T1000 (cell line): ENCODE measurements at places on chromosomes 16 and 17.

GRCh38 chr17:8470447-8471047, 34.9 kb downstream of the NDEL1 start:
- no peak for DNase-seq

GRCh38 chr17:51132964-51133319, 12.3 kb upstream of the SPAG9 start:
- no peak for DNase-seq

GRCh38 chr16:75229172-75230031, 10.6 kb downstream of the CTRB1 start:
- DNase-seq: no peak

DNA sequence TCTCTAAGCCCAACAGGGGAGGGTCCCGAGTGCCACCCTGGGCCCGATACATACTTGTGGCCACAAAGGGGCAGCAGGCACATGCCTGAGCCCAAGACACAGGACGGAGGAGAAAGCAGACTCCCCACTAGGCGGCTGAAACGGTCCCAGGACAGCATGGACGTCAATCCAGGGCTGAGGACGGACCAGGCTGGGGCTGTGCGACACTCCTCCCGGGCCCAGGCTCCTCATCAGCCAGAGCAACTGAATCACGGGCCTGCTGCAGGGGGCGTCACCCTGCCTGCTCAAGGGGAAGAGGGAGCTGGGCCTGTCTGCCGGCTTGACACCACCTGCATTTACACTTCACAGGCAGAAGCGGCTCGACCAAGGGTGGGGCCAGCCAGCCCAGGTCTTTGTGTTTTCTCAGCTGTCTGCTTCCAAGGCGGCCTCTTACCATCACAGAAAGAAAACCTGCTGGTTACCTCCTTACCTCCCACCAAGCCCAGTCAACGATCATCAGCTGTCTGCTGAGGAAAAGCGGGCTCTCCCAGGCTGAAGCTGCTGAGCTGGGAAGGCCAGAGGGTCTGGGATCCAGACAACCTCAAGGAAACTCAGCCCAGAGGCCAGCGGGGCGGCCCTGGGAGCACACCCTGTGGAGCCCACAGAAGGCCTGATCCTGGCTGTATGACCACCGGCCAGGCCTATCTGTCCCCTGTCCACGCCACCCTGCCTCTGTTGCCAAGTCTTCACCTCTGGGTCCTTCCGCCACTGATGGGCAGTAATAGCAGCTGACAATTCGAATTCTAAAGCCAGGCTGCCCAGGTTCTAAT, 26.4 kb downstream of the KIFC3 start:
- DNase-seq: no peak

DNA sequence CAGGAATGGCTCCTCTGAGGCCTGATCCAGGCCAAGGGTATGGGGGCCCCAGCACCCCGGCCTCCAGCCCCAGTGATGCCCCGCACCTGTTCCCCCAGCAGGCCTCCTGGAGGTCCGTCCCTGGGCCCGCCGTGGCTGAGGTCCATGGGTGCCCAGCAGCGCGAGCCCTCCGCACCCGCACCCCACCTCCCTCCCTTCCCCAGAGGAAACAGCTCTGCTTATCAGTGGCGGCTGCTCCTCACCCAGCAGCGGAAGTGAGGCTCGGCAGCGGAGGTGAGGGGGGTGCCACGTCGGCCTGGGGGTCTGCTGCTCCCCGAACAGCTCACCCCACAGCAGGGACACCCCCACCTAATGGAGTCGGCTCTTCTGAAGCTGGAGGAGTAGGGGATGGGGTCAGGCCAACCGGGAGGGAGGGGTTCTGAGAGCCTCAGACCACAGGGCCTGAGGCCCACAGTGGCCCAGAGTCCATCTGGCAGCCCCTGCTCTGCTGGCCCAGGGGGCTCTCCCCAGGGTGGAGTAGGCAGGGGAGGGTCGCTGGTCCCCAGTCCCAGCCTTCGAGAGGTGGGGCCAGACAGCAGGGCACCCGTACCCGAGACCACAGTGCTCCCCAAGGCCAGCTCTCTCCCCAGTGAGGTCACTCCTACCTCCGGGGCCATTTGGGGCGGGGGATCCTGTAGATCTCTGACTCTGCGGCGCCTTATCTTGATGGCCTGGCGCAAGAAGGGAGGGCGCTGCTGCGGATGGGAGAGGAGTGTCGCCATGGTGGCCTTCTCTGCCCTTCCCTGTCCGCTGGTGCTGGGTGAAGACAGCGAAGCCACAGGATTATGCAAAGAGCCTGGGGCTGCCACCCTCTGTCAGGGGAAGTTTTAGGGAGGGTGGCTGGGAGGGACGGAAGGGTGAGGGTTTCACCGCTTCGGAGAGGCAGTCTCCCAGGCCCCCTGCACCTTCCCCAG, at the start of gene UNC13D:
TSS of gene UNC13D (minus strand) at position 828 of the 953 bp plus-strand sequence. CDS start at position 761, 67 bp downstream.
- DNase-seq: no peak

GRCh38 chr16:71255721-71256120, 25.2 kb upstream of the HYDIN start:
- no peak for DNase-seq

- DNase-seq: no peak
Measured at GRCh38 chr16:80527297-80527696, 13.5 kb upstream of the DYNLRB2 start.

GRCh38 chr16:22933173-22933572, 119.2 kb downstream of the HS3ST2 start:
- DNase-seq: no peak

DNA sequence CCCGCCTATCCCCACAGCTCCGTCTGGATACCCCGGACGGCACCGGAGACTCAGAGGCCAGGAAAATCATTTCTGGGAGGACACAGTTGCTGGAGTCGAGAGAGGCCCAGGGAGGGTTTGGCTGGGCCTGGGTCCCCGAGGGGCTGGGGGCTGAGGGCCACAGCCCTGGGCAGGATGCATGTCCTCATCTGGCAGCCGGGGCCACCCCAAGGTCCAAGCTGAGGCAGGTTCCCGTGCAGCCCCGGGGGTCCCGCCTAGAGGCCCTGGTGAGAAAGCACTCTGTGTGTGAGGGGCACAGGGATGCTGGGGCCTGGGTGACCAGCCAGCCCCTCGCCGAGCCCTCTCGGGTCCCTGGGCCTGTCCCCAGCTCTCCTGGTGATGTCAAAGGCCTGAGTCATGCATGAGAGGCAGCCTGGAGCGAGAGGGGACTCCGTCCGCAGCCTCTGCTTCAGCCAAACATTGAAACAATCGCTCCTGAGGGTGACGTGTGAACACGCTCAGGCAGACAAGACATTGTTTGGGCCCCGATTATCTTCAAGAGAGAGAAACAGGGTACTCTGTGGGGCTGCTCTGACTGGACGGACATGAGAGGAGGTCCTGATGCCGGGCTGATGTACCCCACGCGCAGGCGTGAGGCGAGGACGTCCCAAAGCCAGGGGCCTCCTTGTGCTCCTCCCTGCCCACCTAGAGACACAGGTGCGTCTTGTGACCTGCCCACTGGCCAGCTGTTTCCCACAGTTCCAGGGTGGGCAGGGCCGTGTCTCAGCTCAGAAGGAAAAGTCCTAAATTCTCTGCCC, 25.8 kb upstream of the C1QTNF8 start:
- no peak for DNase-seq

GRCh38 chr17:66978514-66979061, 14.1 kb downstream of the CACNG4 start:
- no peak for DNase-seq

DNA sequence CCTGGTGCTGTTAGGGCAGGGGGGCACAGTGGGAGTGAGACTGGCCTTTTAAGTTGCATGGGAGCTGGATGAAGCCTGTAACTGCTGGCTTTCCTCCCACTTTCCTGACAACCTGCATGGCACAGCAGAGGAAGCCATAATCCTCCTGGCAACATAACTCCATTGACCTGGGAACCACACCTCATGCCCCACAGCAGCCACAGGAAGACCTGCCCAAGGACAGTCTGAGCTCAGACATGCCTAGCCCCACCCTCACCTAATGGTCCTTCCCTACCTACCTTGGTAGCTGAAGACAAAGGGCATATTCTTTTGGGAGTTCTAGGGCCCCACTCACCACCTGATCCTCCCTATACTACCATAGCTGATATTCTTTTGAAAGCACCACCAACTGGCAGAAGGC, 482.2 kb upstream of the TOM1L1 start:
- DNase-seq: no peak

GRCh38 chr17:31479524-31479923, 88.0 kb downstream of the RAB11FIP4 start:
- no peak for DNase-seq

DNA sequence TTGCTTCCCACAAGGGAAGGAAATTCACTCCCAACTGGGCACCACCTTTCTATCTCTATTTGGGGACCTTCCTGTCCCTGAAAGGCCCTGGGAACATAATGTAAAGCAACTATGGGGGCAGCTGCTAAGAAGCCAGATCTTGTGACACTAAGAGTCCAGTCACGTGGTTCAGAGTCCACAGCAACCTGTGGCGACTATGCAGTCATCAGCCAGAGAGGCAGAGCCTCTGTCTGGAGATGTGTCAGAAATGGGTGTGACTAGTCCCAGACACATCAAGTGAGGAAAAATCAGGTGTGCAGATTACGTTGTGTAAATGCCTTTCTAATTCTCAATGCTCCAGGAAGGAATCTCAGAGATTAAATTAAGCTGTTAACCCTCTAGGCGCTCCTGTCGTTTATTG, 26.6 kb upstream of the SKAP1 start:
- no peak for DNase-seq

- DNase-seq: no peak
Measured at GRCh38 chr17:37233036-37233435, 142.7 kb upstream of the C17orf78 start.

DNA sequence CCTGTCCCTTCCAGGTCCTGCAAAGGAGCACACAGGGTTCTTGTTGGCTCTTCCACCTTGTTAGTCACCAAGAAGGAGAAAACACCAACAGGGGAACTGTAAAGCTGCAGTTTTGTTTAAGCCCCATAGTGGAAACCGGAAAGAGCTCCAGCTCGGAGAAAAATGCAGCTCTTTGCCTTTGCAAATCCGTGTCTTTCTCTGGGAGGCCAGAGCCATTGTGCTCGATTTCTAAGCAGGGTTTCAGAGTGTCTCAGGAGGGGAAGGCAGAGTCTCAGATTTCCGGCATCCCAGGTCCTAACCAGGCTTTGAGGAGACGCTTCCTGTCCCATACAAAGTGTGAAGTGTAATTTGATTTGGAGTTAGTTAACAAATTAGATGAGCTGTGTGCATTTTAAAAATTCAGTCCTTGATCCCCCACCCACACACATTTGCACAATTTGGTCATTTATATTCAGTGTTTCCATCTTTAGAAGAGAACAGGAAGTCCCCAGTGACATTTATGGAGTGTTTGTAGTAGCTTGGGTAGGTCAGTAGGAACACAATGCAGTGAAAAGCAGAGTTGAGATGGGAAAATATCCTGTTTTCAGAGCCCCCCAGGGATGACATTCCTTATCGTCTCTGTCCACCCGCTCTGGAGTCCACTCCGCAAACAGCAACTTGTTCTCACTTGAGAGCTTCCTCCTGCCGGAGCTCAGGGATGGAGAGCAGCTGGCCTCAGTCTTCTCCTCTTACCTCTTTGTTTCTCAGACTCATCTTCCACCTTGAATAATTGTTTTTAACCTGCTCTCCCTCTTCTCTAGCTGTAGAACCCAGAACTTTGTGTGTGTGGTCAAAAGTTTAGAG, 331.9 kb downstream of the SEC14L1 start:
- no peak for DNase-seq

DNA sequence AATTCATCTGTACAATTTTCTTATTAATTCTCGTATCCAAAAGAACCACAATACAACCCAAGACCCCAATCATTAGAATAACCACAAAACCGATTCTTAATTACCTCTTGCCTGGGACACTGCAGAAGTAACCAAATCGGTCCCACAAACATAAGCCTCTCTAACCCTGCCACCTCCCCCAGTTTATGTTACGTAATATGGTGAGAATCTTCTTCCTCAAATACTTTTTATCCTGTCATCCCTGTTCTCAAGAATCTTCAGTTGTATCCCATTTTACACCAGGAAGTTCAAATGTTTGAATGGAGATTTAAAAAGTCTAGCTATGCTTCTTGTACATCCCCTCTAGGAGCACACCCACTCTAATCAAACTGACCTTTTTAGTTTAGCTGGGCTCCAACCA, 269.3 kb upstream of the TBX2 start:
- DNase-seq: no peak

DNA sequence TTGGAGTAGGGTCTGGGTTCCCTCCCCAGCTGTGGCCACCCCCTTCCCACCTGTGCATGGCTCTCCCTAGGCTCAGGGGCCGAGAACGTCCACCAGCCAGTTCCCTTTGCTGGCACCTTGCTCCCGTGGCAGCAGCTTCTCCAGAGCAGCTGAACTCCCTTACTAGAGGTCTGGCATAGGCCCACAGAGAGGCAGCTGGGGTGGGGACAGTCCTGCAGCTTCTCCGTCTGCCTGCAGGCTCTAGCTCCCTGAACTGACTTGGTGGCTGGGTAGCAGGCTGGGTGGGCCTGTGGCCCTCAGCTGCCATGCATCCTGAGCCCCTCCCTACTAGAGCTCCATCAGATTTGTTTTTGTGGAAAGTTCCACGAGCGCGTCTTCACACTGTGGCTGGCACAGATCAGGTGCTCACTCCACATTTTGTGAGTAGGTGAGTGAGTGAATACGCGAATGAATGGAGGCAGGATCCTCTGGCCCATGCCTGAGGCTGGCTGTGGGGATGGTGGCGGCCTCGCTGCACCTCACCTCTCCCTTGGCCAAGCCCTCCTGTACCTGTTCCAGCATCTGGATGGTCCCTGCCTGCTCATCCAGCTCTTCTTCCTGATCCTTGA, 51.3 kb downstream of the PIPOX start:
- no peak for DNase-seq

GRCh38 chr17:62706598-62707424, 79.3 kb downstream of the MRC2 start:
- DNase-seq: no peak

GRCh38 chr17:73731733-73732132, 87.5 kb upstream of the SDK2 start:
- no peak for DNase-seq

GRCh38 chr17:81387100-81388090, 7.9 kb upstream of the BAHCC1 start:
- no peak for DNase-seq

DNA sequence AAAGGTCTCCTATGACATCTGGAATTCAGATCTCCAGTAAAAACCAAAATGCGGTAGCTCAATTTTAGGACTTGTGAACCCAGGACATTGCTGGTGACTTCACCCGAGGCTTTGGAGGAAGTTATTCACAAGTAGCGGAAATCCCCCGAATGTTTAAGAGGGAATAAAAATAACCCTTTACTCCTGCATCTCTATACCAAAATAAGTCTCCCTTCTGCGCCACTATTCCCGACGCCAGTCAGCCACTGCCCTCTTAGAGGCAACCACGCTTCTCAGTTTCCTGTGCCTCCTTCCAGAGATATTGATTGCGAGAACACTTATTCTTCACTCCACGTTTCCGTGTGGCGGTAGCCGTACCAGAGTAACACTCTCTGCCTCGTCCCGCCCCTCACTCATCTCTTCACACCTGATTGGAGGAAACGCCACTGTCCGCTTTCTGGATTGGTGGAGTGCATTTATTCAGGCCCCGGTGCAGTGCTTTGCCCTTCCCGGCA, 27.4 kb downstream of the EMP2 start:
- no peak for DNase-seq

GRCh38 chr16:10964039-10964890, 19.9 kb downstream of the CLEC16A start:
- peak; percentile 80 for DNase-seq

GRCh38 chr17:77353684-77354419, 213.1 kb downstream of the SEC14L1 start:
- DNase-seq: no peak
